SJSA1 (cell line): ENCODE measurements at places on chromosomes 13 and 19. TPM values are rescaled to one million over a fixed set of nuclear protein-coding genes. Genes with fewer than 3 reads are reported as not detected.

DNA sequence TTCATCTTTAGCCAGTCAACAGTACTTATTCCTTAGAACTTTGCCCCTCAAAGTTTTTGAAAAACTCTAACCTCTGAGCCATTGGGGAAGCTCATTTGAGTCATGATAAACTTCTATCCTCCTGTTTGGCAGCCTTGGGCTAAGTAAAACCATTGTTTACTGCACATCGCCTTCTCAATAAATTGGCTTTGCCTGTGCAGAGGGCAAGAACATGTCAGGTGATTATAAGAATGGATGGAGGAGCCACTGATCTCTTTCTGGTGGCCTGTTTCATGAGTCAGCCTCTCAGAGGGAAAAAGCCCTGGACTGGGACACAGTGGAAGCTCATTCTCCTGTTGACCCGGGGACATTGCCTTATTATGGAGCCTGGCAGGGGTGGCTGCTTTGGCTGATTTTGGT, 19.4 kb upstream of the PSG4 start:
- no peak for DNase-seq

- no peak for DNase-seq
These were observed 278.0 kb downstream of the KLF5 start for GRCh38 chr13:73336773-73337172.

- DNase-seq = no peak
These were observed 70.0 kb downstream of the ATP11A start for GRCh38 chr13:112759827-112760226.

DNA sequence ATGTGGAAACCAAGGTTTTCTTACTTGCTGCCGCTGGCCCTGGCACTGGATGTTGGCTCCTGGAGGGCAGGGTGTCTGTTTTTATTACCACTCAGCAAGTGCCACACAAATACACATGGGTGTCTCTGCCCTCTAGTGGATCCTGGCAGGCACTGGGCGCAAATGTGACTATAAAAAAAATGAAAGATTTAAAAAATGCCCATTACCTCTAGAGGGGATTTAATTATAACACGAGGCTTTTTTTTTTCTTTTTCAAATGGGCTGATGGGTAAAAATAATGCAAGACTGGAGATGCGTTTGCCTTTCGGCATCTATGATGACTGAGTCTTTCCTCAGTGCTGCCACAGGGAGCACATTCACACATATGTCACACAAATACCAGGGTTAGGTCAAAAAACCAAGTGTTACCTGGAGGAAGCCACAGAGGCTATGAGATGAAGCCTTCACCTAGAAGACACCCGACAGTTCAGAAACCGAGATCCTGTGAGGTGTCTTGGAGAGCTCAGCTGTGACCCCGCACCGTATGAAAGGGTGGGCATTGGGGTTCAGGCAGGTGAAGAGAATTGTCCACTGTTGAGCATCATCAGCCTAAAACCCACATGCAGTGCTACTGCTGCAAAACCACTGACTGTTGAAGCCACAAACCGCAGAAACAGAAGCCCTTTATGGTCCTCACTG, 25.7 kb downstream of the CHAMP1 start:
- peak; percentile 12 for DNase-seq

- no peak for DNase-seq
These were observed 55.2 kb downstream of the ELF1 start for GRCh38 chr13:40963927-40964326.

- DNase-seq = no peak
These were observed 9.0 kb upstream of the LTBP4 start for GRCh38 chr19:40592170-40592569.

- no peak for DNase-seq
These were observed 71.8 kb downstream of the CAB39L start for GRCh38 chr13:49371943-49372613.

DNA sequence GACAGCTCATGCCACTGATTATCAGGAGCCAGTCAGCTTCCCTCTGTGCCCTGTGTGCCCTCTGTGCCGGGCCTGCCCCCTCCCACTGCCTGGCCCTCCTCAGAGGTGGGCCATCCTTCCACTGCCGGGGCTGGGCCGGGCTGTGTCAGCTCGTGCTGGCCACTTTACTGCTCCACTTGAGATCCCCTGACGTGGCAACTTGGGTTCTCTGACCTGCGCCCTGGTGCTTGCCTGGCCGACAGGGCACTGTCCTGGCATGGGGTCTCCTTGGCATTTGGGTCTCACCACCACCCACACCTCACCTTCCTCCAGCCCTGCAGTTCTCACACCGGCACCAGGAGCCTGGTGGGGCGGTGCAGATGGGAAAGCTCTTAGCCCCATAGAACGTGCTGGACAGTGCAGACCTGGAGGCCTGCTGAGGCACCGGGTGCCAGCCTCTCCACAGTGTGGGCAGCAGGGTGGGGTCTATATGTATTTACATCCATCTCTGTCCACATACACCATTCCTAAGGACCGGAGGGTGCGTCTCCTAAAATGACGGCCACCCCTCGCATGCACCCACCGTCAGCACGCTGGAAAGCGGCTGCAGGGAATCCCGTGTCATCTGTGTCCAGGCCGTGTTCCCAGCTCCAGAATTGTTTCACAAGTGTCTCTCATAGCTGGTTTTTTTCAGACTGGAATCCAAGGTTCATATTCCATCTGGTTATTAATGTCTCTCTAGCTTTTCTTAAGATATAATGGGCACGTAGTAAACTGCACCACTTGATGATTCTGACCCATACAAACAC, 11.8 kb downstream of the DAZAP1 start:
- DNase-seq = no peak

GRCh38 chr13:74136084-74136658, 2.0 kb upstream of the KLF12 start:
- peak; percentile 52 for DNase-seq

DNA sequence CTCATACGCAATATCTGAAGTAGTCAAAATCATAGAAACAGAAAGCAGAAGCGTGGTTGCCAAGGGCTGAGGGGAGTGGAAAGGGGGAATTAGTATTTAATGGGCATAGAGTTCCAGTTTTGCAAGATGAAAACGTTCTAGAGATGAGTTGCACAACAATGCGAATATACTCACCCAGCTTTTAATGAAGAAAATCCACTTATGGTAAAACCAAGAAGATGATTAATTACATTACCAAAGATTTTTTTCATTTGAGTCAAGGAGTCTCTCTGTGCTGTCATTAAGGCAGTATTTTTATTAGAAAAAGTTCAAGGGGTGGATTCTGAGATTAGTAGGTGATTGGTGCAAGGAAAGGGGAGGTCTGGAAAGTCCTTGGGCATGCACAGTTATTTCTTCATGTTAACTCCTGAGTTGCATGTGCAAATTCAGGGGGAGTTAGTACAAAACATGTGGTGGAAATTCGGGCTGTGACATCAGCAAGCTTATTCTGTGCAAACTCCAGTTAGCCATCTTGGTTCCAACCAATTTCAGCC, 6.9 kb upstream of the CBY2 start:
- DNase-seq = no peak

- no peak for DNase-seq
These were observed 204.5 kb downstream of the POU4F1 start for GRCh38 chr13:78398743-78399410.

DNA sequence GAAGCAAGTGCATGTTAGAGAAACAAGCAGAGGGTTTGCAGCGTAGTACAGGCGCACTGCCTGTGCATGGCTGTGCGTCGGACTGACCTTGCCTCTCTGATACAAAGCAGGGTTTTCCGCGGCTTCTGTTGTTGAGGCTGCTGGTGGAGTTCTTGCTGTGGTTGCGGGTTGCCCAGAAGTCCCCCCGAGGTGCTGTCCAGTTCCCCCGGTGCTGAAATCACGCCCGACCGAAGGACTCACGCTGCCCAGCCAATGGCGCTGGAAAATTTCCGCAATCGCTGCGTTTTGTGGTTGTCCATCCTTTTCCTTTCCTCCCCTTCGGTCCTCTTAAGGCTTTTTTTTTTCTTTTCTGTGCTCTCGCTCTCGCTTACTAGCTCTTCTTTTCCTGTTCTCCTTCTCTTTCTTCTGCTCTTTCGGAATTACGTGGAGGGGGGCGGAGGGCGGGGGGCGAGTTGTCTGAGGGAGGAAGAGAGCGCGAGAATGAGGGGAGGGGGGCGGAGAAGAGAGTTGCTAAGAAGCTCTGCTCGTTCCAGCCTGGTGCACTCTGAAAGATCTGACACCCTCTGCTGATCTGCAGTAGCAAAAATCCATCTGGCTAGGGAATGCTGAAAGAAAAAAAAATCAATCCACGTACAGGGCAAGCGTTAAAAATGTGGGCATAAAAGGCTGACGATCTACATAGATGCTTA, at the start of gene SLITRK1:
Gene SLITRK1 (minus strand): TSS at position 558 of the 689 bp plus-strand sequence. CDS start 967 bp downstream, outside the sequence.
- DNase-seq = no peak

GRCh38 chr13:29362849-29363604, 232.5 kb downstream of the SLC7A1 start:
- no peak for DNase-seq

ZIC5 gene
- total RNA-seq = not detected in 2 replicates

ANKLE1 gene
- total RNA-seq = 0.16 TPM in 1 of 2 replicates, not detected in the other

GNG8 gene
- not detected in 2 replicates for total RNA-seq

DPF1 gene
- total RNA-seq = 10.5 and 10.6 TPM in 2 replicates

KANK3 gene
- not detected in 2 replicates for total RNA-seq

ALG5 gene
- 30.4 and 39.4 TPM in 2 replicates for total RNA-seq

FFAR3 gene
- total RNA-seq = not detected in 2 replicates

ATP1A3 gene
- not detected in 2 replicates for total RNA-seq

RASGRP4 gene
- total RNA-seq = not detected in 2 replicates
